ENCODE measurements at places on chromosomes 11 and 22.

- no peak for DNase-seq
These were observed 919.1 kb downstream of the BRD1 start for GRCh38 chr22:48908547-48908946.

- DNase-seq: no peak
These were observed 6.3 kb upstream of the SH3BP1 start for GRCh38 chr22:37633089-37633624.

DNA sequence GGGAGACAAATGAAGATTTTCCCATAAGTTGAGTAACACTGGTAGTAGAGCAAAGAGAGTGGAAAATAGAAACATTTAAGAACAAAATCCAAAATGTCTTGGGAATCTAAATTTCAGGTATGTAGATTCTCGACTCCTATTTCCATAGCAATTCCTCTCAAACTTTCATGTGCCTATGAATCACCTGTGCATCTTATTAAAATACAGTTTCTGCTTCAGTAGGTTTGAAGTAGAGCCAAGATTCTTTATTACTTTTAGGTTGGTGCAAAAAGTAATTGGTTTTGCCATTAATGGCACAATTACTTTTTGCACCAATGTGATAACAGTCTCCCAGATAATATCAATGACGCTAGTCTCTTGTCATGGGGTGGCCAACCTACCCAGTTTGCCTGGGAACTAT lies 115.3 kb upstream of the SLC5A12 start:
- DNase-seq: no peak

GRCh38 chr11:46694072-46694471 lies 6.3 kb downstream of the ARHGAP1 start:
- no peak for DNase-seq

GRCh38 chr11:66488957-66489356 lies 8.7 kb downstream of the DPP3 start:
- DNase-seq: no peak

DNA sequence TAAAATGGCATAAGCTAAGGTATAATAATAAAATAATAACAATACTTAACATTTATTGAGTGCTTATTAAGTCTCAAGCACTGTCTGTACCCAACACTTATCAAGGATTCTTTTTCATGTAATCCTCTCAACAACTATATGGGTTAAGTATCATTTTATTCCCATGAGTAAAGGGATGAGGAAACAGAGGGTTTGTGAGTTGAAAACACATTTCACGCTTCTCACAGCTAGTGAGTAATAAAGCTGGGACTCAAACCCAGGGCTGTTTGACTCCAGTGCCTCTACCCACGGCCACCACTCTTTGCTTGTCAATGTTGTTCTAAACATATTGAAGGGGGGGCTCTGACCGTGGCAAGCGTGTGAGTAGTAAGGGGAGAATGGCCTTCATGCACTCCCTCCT lies 8.7 kb downstream of the CD3E start:
- DNase-seq: no peak

GRCh38 chr11:124605719-124606118 lies 5.5 kb upstream of the PANX3 start:
- DNase-seq: no peak

DNA sequence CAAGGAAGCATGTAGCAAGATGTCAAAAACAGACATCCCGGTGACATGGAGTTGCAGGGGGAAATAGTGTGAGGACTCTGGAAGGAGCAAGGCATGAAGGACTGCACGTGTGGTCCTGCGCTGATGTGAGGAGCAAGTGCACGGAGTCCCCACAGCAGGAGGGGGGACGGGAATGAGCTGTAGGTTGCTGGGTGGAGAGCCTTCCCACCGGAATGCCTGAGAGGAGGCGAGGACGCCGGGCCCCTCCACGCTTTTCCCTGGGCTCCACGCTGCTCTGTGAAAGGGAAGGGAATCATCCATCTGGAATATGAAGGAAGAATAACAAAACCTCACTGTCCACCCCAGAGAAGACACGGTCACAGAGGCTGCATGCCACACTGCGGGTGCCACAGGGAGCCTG lies 23.6 kb upstream of the EFCAB6 start:
- DNase-seq: no peak

DNA sequence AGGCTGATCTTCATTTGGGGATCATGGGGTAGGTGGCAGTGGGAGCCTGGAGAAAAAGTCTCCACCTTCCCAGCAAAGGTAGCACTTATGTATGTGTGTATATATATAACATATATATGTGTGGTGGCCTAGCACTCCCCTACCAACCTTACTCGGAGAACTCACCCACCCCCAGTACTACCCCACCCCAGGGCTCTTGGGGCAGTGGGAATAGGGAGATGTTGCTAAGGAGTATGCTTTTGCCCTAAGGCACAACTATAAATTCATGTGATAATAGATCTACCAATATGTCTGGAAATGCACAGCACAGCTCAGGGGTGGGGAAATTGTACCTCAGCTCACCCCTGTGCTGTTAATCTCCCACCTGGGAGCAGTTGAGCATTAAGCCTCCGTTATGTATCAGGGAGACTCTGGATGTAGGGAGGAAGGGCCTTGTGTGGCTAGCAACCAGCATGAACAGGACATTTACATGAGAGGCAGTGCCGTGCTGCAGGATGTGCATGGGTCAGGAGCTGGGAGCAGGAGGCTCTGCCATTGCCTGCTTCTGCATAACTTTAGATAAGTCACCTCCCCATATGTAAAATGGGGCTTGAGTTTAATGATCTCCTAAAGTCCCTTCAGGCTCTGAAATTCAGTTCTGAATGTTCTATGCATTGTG lies 57.3 kb downstream of the C11orf91 start:
- no peak for DNase-seq

GRCh38 chr11:33582636-33583325 lies 117.8 kb downstream of the C11orf91 start:
- no peak for DNase-seq

DNA sequence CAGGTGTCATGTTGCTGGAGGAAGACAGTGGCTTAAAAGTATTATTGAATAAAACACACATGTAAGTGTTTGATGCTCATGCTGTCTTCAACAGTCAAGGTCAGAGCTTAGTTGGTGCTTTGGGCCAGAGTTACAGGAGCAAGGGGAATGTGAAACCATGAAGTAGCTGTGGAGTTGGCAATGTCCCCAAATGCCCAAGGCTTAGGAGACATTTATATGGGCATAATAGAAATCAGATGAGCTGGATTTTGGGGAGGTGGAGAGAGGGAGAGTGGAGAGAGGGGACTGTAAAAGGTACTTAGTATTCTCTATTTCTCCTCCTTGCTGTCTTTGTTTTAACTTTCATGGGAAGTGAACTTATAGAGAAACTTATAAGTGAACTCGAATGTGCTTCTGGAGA lies 407.8 kb downstream of the ETS1 start:
- no peak for DNase-seq

DNA sequence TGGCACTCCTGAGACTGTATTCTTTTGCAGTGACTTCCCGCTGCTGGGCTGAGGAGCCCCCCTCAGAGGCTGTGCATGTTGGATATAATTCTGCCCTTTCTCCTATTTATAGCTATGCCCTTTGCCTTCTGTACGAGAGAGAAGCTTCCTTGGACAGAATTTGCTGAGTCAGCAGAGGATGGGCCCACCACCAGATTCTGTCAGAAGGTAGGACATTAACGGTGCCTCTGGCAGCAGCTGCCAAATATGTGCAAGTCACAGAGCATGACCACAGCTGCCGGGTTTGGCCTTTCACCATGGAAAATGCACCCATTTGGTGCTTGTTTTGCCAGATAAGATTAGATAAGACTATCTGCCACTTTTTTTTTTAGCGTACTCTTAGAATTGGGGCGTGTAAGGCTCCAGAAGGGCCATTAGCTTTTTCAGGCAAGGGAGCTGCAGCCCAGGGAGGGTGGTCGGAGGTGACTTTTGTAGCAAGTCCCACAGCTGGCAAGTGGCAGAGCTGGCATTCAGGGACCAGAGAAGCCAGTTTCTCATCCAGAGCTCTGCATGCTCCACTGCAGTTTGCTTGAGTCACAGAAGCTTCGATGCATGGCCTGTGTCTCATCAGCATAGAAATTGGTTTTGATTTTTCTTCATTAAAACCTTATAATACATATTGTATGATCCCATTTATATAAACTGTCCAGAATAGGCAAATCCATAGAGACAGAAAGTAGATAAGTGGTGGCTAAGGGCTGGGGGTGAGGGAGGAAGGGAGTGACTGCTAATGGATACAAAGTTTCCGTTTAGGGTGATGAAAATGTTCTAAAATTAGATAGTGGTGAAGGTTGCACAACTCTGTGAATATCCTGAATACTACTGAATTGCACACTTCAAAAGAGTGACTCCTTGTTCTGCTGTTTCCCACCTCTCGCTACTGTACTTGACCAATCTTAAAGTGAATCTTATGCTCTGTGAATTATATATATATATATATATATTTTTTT lies 15.8 kb downstream of the UPB1 start:
- no peak for DNase-seq

GRCh38 chr11:111421251-111421650 lies 42.2 kb upstream of the POU2AF1 start:
- DNase-seq: no peak

DNA sequence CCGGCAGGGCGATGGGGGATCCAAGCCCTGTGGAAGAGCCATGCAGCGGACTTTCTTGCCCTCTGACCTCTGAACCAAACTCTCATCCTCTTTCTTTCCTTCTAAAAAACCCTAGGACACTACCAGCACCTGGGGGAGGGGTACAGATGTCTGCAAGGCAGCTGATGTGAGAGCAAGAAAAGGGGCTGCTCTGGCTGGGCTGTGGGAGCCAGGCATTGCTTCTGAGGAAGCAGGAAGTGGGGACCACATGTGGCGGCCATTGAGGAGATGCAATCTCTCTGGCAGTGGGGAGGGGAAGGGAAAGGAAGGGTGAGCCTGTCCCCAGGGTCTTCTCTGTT lies 36.0 kb downstream of the FAM83F start:
- DNase-seq: no peak

DNA sequence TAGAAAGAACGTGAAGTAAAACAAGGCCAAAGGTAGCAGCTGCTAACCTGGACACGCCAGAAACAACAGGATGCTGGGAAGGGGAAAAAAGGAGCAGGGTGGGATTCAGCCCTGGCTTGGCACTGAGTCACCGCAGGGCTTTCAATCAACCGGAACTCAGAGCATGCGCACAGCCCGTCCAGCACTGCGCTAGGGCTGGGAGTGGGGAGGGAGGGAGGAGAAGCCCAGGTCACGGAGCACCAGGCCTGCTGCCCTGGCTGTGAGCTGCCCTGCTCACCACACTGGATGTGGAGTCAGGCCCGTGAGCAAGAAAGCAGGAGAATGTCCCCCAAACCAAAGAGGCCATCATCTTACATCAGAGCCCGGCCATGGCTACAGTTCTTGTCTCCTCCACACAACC lies 51.5 kb downstream of the APOL1 start:
- DNase-seq: no peak

DNA sequence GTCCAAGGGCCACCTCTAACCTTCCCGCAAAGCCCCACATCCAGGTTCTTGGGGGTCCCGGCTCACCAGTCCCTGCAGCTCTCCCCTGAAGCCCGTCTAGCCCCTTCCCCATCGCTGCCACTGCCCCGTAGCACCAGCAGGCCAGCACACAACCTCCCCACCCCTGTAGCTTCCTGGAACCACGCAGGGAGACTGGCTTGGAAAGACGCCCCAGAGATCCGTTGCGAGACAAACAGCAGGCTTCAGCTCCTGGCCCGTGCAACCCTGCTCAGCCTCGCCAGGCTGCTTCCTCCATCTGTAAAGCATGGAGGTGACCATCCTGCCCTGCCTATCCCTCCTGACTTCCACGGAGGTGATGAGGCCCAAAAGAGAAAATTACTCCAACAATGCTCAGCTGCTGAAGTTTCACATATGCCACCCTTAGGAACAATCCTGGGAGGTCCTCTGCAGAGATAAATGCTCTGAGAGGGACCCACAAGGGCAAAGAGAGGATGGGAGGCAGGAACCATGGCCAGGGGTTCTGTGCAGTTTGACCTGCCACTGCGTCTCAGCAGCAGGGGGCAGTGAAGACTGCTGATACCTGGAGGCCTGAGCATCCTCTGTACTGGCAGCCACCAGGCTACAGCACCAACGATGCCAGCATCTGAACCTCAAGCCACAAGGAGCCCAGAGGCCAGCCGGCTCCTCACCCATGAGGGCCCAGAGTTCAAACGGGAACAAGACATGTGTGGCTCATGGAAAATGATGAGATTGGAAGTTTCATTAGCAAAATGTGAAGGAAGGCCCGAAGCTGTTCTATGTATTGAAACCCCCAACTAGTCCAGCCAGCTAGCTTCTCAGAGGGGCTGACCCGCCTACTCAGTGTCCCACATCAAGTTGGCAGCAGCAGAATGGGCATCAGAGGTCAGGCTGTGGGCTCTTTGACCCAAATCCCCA lies 16.1 kb downstream of the DGCR2 start:
- DNase-seq: no peak

- no peak for DNase-seq
These were observed 75.3 kb downstream of the ST3GAL4 start for GRCh38 chr11:126430581-126431335.

DNA sequence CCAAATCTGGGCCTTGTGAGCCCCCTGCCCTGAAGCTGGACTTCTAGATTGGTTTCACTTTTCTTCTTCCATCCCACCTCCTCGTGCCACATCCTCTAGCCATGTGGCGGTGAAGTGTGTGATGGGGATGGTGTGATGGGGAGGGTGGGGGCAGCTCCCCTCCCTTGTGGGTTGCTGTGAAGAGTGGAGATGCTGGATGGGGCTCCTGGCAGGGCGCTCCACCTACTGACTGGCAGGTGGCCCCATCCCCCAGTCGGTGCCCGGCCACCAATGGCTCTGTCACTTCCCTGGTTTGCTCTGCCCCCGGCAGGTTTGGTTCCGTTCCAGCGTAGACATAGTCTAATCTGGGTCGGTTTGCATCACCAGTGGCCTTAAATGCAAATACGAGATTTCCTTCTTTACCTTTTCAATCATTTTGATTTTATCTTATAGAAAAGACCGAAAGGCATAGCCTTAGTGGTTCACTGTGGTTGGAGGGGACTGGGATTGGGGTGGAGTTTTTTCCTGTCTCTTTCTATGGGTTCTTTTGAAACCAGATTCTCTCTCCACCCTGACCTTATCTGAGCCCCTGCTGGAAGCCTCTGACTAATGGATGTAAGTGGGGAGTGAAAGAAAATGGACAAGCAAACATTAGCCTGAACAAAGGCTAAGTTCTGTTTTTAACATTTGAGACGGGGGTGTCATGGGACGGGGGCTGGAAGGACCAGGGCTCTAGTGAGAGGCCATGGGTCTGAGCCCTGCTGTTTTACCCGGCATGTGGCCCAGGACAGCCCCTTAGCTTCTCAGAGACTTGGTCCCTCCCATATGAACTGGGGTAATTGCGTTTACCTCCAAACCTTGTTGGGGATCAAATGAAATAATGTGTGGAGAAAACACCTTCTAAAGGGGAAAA lies 149.3 kb downstream of the CACNA1I start:
- no peak for DNase-seq

GRCh38 chr11:64619811-64620380 lies 28.9 kb downstream of the SLC22A12 start:
- DNase-seq: no peak
